ENCODE measurements at places on chromosomes 2 and 18.

GRCh38 chr18:12861637-12862036 lies 22.4 kb downstream of the PTPN2 start:
- peak overlapping the region; percentile 11 for H3K27ac ChIP-seq
- H3K27me3 ChIP-seq: no peaks in the 10 kb centered on the region
- no peak overlapping the region for H3K4me3 ChIP-seq

DNA sequence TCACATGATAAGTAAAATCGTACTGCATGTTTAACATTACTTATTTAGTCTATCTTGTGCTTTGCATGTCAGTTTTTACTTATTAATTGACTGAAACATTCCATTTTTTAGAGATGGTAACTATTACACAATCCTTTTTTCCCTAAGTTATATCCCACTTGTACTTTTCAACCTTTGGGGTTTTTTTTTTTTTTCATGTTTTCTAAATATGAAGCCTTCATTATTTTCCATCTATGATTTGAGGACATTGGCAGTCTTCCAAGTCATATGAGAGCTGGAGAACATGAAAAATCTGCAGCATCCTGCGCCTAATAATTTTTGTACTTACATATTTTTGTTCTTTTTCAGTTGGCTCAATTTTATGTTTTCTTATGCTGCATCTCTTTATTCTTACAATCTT lies 113.9 kb downstream of the MYO1B start:
- H3K4me1 ChIP-seq: peaks cover 15% of the 10 kb centered on the region
- DNase-seq: no peak
- no peak overlapping the region for H3K27ac ChIP-seq

DNA sequence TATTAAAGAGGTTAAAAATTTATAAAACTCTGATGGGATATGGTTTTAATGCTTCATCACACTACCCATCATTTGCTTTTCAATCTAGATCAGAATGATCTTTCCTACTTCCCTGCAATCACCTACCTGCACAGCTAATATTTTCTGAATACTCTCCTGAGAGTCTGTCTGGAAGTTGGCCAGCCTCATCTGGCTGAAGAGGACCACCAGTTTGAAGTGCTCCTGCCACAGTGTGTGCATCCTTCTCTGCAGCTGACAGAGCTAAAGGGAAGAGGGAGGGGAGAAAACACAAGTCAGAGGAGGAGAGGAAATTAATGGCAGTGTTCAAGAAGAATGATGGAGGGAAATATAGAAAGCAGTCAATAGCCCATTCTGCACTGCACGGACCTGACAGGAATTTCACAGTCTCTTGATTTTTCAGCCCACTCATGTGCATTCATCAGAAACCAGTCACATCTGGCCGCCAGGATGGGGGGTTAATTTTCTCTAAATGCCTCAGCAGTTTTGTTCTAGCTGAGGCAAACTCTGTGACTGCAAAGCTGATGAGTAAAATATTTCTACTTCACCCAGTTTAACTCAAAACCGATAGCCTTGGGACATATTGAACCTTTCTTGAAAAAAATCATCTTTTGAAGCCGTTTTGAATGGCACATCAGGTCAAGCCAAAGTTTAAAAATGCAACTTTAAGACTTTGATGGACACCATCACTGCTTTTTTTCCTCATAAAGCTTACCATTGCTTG lies 201.8 kb upstream of the KLHL14 start:
- H3K27ac ChIP-seq: no peak overlapping the region
- H3K4me1 ChIP-seq: peaks cover 2% of the 10 kb centered on the region
- no peaks in the 10 kb centered on the region for H3K27me3 ChIP-seq
- no peak overlapping the region for H3K4me3 ChIP-seq
- no peak for DNase-seq

DNA sequence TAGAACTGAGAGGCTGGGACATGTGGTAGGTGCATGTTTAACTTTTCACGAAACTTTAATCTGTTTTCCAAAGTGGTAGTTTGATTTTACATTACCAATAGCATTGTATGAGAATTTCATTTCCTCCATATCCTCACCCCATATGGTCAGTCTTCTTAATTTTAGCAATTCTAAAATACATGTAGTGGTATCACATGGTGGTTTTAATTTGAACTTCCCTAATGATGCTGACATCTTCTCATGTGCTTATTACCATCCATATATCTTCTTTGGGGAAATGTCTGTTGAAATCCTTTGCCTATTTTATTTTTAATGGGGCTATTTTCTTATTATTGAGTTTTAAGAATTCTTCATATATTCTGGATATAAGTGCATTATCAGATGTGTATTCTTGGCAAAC lies 89.3 kb downstream of the BCL2L11 start:
- DNase-seq: no peak
- H3K4me3 ChIP-seq: no peak overlapping the region
- H3K27me3 ChIP-seq: no peaks in the 10 kb centered on the region
- no peak overlapping the region for H3K27ac ChIP-seq
- H3K4me1 ChIP-seq: no peaks in the 10 kb centered on the region

- H3K36me3 ChIP-seq: no peaks in the 10 kb centered on the region
- H3K27me3 ChIP-seq: peaks cover 1% of the 10 kb centered on the region
- no peak for DNase-seq
- no peak overlapping the region for H3K4me3 ChIP-seq
- H3K4me1 ChIP-seq: peaks cover 18% of the 10 kb centered on the region
Measured at GRCh38 chr2:75326645-75327044, 127.3 kb upstream of the TACR1 start.

- H3K36me3 ChIP-seq: no peaks in the 10 kb centered on the region
- H3K4me1 ChIP-seq: peaks cover 12% of the 10 kb centered on the region
- no peak overlapping the region for H3K27ac ChIP-seq
- DNase-seq: no peak
- no peak overlapping the region for H3K4me3 ChIP-seq
Measured at GRCh38 chr2:46779447-46779941, 136.1 kb downstream of the MCFD2 start.

GRCh38 chr2:96144481-96145035 lies 682 bp downstream of the DUSP2 start:
- H3K27me3 ChIP-seq: peaks cover 18% of the 10 kb centered on the region
- H3K27ac ChIP-seq: no peak overlapping the region
- H3K4me3 ChIP-seq: no peak overlapping the region
- DNase-seq: no peak
- peaks cover 8% of the 10 kb centered on the region for H3K4me1 ChIP-seq

Data from endothelial cell (in vitro differentiated cells).